ENCODE measurements at places on chromosomes 12 and 14.

- no peak for DNase-seq
Measured at GRCh38 chr12:5254703-5255102, 177.2 kb upstream of the NTF3 start.

DNA sequence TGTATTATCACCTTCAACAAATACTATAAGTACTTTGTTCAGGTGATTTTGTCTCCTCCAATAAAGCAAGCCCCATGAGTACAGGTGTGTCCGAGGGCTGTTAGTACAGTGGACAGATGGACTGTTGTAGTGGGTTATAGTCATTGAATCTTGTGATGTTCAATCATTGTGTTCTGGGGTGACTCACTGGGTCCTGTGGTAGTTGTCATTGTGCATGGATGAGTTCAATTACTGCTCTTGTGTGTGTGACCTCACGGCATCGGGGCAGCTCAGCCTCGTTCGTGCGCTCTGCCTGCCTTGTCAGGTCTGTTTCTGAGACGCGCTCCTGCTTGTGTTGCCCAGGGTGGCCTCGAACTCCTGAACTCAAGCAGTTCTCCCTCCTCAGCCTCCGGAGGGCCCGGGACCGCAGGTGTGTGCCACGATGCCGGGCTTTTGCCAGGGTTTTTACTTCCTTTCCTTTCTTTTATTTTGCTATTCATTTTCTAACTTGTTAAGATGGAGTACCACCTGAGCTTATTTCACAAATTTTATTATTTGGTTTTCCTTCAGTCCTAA, 72.2 kb downstream of the DDX51 start:
- no peak for DNase-seq

GRCh38 chr14:96961895-96962294, 164.7 kb downstream of the VRK1 start:
- DNase-seq: no peak

DNA sequence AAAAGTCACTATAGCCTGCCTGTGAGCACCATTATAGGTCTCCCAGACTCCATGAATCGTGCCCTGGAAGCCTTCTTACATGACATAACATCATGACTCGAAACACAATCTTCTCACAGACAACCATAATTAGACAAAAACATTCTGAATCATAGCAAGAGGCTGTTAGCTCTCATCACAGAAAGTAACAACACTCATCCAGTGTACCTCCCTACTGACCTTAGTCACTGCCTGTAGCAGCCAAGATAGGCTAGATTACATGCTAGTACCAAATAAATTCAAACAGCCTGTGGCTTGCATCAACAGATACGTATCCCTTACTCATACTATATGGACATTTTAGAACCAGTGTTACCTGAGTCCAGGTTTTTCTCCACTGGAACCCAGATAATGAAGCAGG, 663.8 kb upstream of the FOXG1 start:
- no peak for DNase-seq

- DNase-seq: no peak
Measured at GRCh38 chr12:117188961-117189724, 1.1 kb downstream of the FBXO21 start.

GRCh38 chr12:70045036-70045435, 198.2 kb upstream of the CNOT2 start:
- DNase-seq: no peak

DNA sequence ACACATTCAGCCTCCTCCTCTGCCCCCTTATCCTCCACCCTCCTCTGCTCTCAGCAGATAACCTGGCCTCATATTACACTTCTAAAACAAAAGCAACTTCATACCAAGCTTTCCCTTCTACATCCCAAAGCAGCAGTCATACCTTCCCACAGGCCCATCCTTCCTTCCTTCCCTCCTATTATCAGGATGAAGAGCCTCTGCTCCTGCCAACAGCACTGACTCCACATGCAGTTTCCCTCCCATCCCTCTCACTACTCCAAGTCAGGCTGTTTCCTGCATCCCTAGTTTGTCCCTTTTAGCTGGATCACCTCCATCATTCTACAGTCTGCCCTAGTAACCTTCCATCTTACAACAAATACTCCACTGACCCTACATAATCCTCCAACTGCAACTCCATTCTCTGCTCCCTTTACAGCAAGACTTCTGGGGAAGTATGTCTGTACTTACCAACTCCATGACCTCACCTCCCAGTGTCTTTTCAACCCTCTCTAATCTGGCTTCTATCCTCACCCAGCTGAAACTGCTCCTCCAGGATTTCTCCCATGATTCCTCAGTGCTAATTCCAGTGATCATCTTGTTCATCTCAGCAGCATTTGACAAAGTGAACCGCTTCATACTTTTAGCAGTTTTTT, 4.9 kb upstream of the YEATS4 start:
- no peak for DNase-seq

DNA sequence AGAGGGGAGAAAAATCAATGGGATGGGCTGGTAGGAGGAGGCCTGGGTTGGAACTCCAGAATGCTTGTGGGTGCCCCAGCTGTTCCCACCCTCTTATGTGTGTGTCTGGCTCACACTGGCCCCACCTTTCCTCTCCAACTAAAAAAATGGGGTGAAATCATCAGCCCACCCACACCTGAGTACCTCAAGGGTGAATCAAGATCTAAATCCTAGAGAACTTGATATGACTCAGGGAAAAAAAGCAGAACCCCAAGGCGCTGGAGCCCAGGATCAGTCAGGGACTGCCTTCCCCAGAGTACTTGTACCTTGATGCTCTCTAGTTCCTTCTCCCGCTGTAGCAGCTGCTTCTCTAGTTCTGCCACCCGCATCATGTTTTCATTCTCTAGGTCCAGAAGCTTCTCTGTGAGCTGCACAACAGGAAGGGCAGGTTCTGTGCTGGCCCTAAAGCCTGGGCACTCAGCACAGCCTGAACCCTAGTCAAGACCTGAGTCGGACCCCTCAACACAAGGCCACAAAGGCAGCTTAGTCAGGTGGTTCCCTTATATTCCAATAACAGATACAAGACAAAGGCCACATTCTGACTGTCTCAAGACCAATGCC, 29.7 kb downstream of the PRPF40B start:
- DNase-seq: no peak
